Neural progenitor cell (in vitro differentiated cells): ENCODE measurements at places on chromosomes 12 and 14.

GRCh38 chr14:61298824-61299223 lies 17.7 kb upstream of the TMEM30B start:
- no peak for DNase-seq

DNA sequence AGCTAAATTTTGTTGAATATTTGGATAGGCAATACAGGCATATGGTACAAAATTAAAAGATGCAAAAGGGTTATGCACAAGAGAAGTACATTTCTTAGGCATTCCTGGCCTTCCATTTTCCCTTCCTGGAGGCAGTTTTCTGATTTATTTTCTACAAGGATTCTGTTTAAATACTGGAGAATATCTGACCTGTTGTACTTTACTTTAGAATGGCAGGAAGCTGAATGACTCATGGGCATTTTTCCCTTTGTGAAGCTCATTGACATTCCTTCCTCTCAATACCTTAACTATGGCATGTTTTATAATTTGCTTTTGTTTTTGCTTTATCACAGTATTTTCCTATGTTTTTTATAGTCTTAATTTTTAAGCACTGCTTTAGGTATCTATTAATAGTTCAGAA lies 62.7 kb downstream of the RCOR1 start:
- DNase-seq = no peak

GRCh38 chr12:10968765-10969456 lies 17.8 kb downstream of the TAS2R50 start:
- no peak for DNase-seq

DNA sequence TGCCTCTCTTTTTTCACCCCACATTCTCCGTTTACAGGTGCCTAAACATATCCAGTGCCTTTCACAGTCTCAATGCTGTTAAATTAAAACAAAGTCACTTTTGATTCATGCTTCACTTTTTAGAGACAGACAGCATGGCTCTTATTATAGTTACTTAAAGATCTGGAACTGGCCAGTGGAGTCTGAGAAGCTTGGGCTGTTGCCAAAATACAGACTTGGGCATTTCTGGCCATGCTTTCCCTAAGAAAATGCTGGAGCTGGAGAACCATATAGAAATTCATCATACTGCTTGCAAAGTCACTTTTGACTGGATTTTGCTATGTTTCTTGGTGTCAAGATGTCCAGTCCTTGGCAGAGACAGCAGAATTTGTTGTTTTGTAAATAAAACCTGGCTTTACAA lies 12.2 kb upstream of the GPR68 start:
- no peak for DNase-seq

- no peak for DNase-seq
Observed at GRCh38 chr14:100102156-100102785, 37.0 kb downstream of the EVL start.

- DNase-seq = no peak
Observed at GRCh38 chr12:117031843-117032592, 67.2 kb downstream of the TESC start.

- no peak for DNase-seq
Observed at GRCh38 chr14:51657762-51658161, 6.1 kb downstream of the FRMD6 start.

- no peak for DNase-seq
Observed at GRCh38 chr12:91542666-91543065, 360.0 kb upstream of the DCN start.

DNA sequence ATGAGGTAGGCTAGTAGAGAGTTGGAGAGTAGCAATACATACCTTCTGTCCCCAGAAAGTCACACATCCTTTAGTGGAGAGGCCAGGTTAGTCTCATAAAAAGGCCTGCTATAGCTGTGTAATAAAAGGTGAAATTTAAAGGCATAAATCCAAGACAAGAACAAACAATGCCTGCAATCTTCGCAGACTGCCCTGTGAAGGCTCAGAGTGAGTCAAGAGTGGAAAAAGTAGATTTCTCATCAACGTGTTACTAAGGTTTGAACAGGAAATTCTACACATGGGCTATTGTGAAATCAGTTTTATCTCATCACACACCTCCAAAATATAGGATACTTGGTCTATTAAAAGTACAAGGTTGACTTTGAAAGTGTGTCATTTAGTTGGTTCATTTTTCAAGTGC lies at the start of gene KLRC1:
Gene KLRC1, minus strand, starts transcription at position 222 of the 400 bp plus-strand sequence. CDS start 2,221 bp downstream, outside the sequence.
- DNase-seq = no peak
